T1000 (cell line): ENCODE measurements at places on chromosomes 3 and 15.

- no peak for DNase-seq
Observed at GRCh38 chr3:148600902-148601765, 96.6 kb upstream of the AGTR1 start.

DNA sequence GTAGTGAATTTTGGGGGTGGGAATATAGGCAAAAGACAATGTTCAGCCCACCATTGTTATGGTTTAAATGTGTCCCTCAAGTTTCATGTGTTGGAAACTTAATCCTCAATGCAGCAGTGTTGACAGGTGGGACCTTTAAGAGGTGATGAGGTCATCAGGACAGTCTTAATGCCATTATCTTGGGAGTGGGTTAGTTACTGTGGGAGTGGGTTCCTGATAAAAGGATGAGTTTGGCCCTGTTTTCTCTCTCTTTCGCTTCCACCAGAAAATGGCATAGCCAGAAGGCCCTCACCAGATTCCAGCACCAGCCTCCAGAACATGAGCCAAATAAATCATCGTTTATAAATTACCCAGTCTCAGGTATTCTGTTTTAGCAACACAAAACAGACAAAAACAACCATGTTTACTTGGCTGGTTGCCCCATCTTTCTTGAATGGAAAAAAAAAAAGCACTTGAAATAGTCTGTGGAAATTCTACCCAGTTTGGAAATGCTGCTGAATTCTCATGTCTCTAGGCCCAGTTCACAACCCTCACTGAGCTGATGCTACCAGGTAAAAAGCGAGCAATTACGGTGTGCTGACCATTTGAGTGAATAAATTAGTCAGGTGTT, 31.0 kb upstream of the MFSD1 start:
- no peak for DNase-seq

GRCh38 chr15:73346735-73347312, 21.9 kb downstream of the HCN4 start:
- peak; percentile 16 for DNase-seq

DNA sequence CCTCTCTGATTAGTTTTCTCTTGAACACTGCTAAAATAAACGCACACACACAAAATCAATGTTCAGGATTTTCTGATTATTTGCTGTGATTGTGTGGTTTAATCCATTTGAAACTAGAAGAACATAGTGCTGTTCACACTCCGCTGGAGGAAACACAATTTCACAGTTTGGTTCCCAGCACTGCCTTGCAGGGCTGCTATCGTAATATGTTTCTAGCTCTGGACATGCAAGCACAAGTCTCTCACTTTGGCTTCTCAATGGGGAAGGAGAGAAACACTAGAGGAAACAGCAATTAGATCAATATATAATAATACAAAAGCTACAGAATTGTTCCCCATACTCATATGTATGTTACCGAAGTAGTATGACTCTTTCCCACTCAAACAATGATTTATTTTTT, 299.5 kb downstream of the NSUN3 start:
- no peak for DNase-seq

DNA sequence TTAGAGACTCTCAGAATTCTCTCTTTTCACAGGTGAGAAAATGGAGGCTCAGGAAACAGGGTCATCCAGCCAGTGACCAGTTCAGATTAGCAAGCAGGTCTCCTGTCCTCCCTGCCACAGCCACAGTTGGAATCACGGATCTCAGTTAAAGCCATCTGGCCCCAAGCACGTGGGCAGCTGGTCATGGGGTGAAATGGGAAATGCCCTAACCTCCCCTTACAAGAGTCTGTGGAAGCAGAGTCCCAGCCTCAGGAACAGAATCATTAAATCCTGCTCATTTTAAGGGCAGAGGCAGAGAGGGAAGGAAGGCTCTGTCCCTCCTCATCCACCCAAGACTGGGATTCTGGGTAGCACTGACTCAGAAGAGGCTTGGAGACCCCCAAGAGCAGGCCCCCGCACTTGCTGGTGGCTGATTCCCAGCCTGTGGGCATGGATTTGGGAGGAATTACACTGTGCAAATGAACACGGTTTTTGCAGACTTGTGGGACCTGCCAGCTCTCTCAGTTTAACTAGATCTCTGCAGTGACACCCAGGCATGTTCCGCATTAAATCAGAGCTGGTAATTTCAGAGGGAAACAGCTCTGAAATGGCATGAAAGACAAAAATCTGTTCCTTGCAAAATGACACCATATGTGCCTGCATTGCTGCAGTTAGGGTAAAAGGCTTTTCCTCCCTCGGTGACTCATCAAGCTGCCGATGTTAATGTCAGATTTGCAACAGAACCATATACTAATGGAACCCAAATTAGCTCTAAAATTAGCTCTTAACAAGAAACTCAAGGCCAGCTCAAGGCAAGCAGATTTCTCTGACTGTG, 89.0 kb downstream of the BDH1 start:
- no peak for DNase-seq

DNA sequence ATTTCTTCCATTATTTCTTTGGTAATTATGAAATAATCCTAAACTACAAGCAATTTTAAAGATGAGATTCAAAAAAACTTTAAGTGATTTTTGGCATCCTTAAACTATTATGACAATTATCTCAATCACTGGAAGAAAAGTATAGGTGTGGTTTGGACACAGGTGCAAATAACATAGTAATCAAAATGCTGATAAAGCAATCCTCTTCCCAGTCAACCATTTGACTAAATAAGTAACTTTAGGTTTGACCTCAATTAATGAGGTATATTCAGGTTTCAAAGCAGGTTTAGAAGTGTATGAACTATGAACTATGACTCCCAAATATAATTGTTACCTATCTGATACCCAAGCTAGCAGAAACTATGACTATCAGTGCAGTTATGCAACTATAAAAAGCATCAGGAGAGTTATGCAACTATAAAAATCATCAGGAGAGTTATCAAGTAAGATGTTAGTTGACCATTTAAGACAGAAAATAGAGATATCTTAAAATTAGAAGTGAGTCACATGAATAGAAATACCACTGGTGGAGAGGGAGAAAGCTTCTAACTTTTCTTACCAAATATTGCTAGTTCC, 8.9 kb upstream of the CNTN3 start:
- no peak for DNase-seq

DNA sequence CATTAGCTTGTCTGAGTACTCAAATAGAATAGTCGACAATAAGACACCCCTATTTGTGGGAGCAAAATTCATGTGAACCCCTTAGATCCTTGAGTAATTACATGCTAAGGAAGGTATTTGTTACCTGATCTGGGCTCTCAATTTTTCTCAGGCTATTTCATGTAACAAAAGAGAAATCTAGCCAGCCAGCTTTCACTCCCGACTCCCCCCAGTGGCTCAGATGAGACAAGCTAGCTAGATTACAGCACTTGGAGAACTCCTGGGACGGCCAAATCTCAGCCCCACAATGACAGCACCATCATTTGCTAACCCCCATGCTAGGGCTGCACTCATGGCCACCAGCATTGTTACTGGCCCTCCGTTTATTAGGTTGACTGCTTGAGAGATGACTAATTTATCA, 41.3 kb downstream of the GLDN start:
- no peak for DNase-seq

DNA sequence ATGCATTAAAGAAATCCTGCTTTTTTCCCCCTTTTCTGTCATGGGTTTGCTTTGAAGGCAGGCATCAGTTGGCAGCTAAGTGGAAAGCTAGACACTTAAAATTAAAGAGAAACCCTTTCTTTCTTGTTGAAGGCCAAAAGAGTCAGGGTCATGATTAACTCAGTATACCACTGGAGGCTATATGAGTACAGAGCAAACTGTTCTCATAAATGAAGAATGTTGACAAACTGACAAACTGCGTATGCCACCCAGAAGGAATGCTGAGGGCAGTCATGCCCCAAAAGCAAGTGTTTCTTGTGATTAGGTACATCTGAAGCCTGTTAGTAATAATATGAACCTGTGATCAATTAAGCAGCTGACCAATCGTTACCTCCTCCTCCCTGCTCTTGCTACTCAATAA, 43.6 kb upstream of the COL6A6 start:
- no peak for DNase-seq

DNA sequence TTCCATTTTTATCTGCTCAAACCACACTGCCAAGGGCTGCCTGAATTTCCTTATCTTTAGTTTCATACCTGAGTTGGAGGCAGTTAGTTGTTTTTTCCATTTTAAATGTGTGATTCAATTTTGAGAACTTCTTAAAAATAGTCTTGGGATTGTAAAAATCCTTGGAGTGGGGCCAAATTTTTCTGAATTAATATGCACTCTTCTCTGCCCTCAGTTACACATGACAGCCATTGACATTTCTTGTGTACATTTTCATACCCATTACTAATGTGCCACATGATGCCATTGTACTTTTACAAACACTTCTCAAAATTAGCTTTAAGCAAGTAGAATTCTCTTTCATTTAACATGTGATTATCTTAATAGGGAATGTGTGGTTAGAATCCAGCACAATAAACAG, 141.7 kb downstream of the C3orf38 start:
- DNase-seq, result no peak

DNA sequence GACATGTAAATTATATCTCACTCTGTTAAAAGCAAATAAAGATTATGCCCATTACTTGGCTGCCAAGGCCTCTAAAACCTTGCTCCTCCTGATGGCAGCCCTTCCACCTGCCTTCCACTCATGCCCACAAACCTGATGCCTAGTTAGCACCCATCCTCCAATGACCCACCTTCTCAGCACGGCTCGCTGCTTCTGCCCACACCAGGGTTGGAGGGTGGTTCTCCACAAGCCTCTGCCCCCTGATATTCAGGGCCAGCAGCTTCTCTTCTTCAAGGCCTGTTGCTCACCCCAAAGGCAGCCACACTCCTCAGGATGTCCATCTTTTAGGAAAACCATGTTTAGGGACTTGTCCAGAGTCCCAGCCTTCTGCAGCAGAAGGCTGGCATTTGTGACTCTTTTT, 263.4 kb upstream of the TLE3 start:
- DNase-seq, result no peak

DNA sequence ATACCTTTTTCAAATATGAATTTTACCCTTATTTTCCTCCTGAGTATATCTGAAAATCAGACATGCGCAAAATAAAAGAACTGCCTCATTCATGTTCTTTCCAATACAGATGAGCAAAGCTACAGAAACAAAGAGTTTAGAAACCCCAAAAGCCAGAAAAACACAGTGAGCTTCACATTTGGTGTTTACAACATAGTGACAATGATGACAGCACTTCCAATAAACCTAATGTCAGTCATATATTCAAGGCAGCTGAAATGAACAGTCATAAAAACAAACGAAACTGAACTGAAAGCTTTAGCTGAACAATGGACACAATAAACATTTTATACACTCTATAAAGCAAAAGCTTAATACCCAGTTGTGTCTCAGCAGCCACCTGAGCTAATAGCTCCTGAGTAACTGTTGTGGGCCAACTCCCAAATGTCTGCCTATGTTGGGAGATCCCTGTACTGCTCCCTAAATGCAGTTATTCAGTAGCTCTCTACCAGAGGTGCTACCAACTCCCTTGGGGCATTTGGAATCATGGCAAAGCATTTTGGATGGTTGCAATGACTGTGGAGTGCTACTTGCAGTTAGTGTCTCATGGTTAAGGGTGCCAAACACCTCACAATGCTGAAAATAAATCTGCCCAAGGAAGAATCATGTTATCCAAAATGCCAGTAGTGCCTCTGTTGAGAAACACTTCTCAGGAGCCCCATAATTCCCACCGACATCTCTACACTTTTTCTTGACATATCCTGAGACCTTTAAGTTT, 131.5 kb downstream of the TGFBR2 start:
- no peak for DNase-seq

GRCh38 chr15:76333720-76334437, 2.7 kb upstream of the ISL2 start:
- DNase-seq, result no peak

DNA sequence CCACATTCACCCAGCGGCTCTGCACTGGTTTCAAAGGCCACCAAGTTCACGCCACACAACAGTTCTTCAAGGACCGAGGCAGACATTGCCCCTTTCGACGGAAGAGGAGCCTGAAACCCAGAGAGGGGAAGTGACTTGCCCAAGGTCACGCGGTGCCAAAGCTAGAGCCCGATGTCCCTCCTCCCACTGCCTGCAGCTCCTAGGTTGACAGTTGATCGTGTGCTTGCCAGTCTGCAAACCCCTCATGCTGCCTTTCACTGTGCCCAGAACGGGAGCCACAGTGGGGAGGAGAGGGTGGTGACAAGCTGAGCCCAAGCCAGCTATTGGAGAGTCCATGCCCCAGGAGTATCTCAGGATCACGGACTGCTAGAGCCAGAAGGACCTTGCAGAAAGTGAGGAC, 230.9 kb downstream of the XXYLT1 start:
- DNase-seq, result no peak

GRCh38 chr3:128577711-128578110, 72.9 kb downstream of the RPN1 start:
- no peak for DNase-seq

GRCh38 chr3:157117875-157118654, 41.9 kb downstream of the CCNL1 start:
- DNase-seq, result no peak

DNA sequence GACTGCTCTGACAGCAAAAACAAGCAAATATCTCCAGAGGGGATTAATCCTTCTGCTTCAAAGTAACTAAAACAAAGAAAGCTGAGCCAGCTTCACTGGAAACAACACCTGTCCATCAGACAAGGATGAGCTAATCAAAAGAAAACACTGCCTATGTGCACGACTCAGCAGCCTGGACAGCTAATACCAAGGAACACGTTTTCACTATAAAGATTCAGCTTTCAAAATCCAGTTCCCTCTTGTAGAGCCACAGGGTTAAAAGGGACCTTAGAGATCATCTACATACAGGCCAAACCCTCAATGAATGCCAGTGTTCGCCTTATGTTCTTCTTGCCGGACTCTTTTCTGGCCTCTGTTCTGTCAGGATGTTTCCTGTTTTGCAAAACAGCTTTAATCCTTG, 6.9 kb downstream of the TUSC7 start:
- DNase-seq, result no peak

GRCh38 chr15:95148183-95148582, 916.8 kb downstream of the MCTP2 start:
- no peak for DNase-seq

- no peak for DNase-seq
Observed at GRCh38 chr15:92519709-92520108, 126.0 kb downstream of the ST8SIA2 start.

DNA sequence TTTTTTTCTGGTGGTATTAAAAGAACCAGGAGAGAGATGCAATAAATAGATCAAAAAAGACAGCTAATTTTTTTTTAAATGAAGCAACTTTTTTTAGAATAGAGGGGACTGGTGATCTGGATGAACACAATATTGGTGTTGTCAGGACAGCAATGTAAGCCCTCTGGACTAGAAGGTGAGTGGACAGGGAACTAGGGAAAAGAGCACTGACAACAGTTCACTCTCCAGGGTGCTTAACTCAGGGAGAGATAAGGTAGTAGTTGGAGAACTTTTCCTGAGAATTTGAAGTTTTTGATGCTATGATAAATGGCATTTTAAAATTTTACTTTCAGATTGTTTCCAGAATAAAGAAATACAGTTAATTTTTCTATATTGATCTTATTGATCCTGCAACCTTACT, 158.3 kb upstream of the STAC start:
- DNase-seq, result no peak

DNA sequence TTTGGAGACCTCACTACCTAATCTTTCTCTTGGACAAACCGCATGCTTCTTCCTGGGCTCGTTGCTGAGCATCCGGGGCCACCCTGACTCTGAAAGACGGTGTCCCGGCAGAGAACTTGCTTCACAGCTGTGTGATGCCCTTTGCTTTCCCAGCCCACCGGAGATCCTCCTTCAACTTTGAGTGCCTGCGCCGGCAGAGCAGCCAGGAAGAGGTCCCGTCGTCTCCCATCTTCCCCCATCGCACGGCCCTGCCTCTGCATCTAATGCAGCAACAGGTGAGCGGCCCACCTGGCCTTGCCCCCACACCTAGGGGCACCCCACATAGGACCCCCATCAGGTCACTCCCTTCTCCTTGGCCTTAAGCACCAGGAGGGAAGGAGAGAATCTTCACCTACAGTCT, 37.7 kb downstream of the CHDH start:
- DNase-seq, result no peak
